ENCODE measurements at places on chromosomes 2 and 18.

- peak; percentile 89 for DNase-seq
Measured at GRCh38 chr2:30113617-30114293, 33.1 kb upstream of the YPEL5 start.

GRCh38 chr2:59567151-59567550 lies 986.3 kb downstream of the BCL11A start:
- no peak for DNase-seq

GRCh38 chr2:45010702-45011012 lies 1.4 kb upstream of the SIX2 start:
- no peak for DNase-seq

DNA sequence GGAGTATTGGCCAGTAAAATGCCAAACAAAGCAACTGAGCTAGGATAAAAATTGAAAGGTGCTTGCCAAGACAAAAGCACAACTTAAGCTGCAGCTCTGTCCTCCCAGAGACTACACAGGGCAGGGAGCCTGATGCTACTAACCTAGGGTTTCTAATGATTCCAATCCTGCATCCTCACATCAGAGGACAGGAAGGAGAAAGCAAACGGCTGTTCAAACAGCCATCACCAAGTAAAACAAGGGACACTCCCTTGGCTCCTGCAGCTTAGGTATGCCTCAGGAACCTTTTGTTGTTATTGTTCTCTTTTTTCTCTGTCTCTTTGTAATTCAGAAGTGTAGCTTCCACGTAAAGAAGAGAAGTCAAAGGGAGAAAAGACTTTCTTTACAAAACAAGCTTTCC lies 99.5 kb downstream of the TCF4 start:
- no peak for DNase-seq

DNA sequence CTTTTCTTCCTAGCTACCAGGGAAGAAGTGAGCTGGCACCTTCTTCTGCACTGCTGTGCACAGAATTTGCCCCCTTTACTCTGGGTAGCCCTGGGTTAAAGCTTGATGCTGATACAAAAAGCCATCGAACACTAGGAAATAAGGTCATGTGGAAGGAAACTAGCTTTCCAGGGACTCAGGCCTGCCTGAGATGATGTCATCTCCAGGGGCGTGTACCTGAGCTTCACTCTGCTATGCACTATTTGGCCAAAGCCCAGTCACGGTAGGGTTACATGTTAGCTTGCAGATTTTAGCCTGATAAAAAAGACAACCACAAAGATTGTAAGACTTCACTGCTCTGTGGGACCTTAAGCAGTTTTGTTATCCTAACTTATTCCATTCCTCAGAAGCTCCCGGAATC lies 20.4 kb downstream of the EDAR start:
- DNase-seq: no peak

- DNase-seq: peak; percentile 51
Measured at GRCh38 chr18:62524440-62525200, 1.8 kb downstream of the ZCCHC2 start.

DNA sequence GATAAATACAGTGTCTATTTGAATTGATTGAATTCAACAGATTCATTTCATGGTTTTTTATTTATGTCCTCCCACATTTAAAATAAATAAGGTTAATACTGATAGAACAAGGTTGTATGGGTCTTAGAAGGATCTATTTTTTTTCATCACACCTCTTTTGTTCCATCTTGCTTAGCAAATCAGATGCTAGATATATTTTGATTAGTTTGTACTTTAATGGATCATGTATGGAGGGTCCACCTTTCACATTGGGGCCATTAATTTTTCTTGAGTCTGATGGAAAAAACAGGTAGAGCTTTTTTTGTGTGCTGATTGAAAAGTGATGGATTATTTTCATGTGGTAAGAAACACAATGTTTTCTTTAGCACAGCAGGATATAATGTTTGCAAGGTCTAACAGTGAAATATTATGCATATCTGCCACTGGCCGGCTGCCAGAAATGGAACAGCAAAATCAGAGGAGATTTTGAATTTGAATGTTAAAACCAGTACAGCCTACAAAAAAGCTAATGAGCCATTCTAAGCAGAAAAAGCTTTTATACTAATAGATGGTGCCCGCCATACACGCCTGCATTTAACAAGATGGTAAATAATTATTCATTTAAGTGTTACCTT lies 188.1 kb upstream of the ETAA1 start:
- DNase-seq: no peak

- no peak for DNase-seq
Measured at GRCh38 chr2:122077771-122078170, 322.3 kb downstream of the TSN start.
